NCI-H345 (cell line): ENCODE measurements at places on chromosomes 1 and 21.

DNA sequence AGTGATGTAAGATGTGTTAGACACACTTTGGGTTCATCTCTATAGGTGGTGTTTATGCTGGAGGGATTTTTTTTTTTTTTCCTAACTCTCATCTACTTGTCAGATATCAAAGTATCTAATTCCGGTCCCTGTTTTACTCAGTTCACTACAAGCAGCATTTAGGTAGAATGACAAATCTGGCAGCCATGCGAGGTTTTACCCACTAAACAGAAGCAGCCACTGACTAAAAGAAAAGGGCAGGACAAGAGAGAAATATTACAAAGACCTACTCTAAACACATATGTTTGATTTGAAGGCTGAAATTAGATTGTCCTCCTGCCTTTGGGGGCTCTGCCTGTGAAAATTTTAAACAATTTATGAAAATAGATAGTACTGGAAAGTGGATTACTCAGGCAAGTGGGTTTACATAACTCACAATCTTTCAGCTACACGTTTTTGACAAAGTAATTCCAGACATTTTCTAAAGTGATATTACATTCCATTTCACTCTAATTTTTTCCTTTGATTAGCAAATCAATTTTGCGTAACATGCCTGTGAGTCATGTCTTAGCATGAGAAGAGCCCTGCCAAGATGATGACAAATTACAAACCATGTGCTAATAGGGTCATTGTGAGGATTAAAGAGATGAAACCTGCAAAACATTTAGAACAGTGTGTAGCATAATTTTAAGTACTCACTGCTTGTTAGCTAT lies 172.6 kb downstream of the PLA2G4A start:
- DNase-seq = no peak

DNA sequence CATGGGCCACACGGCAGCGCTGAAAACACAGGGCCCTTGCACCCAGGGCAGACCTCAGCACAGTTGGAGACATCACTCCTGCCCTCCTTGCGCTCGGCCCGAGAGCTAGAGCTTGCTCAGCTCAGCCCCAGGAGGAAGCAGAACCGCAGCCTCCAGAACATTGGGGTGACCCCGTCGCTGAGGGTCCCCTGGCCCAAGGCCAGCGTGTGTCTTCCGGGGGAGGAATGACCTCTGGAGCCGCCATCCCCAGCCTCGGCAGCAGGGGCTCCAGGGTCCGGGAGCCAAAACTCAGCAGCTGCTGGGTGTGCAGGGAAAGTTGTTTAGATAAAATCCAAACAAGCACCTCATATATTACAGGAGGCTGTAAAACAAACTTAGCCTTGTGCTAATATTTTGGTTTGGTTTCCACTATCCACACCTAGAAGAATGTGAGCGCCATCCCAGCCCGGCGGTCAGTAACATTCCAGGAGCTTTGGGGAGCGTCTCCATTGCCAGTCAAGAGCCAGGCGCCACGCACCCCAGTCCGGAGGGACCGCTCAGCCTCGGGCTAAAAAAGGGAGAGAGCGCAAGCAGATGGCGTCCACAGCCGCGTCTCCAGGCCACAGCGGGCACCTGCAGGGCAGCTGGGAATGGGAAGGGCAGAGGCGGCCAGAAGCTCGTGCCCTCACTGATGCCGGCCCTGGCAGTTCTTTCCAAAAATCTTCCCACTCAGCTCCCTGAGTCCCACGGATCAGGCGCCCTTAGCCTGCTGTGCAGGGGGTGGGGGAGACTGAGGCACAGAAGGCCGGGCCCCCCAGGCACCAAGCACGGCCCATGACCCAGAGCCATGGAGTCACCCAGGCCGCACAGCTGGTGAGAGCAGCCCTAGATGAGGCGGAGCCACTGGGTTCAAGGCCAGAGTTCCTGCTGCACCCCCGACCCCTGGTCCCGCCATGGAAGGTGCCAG lies 52.0 kb downstream of the SLX9 start:
- no peak for DNase-seq

DNA sequence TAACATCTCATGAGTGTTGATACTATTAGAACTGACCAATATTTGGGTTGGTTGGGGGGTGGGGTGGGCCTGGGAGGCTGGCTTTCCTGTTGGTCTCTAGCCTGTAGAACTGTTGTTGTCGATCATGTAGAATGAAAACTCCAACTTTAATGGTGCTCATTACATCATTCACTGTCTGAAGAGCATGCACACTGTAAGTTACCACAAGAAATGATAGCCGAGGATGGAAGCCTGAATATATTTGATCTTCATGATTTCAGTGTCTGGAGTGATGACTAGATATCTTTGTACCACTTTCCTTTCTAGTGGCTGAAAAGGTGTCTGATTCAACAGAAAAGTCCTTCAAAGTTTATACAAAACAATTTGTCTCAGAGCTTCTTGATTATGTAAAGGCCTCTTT lies 123.6 kb downstream of the XCL2 start:
- DNase-seq = no peak

- DNase-seq = no peak
Observed at GRCh38 chr1:107272321-107272720, 131.5 kb downstream of the NTNG1 start.

DNA sequence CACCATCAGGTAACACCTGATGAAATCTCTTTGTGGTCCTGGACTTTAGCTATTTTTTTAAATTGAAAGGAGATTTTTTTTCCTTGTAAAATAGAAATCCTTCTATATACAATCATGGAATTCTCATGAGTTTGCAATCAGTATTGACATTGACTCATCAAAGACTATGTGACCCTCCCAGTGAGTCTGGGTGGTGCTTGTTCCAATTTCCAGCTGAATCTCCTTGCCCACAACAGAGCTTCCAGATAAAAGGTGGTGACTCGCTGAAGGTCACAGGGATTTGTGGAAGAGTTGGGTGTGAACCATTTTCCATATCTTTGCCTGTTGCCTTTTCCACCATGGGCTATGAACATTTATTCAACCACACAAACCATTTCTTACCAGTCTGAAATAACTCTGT lies 486.6 kb downstream of the AJAP1 start:
- no peak for DNase-seq

DNA sequence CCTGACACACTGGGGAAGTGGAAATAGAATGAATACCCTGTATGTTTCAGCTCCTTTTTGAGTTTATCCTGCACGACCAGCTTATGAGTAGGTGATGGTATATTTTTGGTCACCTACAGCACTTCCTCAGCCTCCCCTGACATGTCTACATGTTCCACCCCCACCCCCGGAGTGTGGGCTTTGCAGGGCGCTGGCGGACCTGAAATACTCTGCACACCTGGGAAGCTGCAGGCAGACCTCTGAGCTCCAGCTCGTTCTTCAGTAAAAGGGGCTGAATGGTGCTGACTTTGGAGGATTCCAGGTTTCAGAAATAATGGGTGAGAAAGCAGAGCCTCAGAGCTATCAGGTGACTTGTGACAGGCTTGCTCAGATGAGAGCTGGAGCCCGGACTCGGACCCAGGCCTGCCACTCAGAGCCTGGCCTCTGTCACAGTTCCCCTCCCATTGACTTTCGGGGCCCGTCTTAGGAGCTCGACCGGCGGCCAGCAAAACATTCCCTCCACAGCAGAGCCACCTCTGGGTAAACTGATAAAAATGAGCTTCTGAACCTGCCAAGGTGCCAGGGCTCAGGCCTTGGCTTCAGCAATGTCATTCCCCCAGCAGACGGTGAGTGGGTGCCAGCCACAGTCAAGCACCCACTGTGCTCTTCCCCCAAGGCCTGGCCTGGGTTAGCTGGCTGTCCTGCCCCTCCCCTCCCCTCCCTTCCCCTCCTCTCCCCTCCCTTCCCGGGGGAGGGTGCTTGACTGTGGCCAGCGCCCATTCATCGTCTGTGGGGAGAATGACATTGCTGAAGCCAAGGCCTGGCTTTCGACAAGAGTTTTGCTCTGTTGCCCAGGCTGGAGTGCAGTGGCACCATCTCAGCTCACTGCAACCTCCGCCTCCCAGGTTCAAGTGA lies 30.1 kb downstream of the DOP1B start:
- DNase-seq = no peak

DNA sequence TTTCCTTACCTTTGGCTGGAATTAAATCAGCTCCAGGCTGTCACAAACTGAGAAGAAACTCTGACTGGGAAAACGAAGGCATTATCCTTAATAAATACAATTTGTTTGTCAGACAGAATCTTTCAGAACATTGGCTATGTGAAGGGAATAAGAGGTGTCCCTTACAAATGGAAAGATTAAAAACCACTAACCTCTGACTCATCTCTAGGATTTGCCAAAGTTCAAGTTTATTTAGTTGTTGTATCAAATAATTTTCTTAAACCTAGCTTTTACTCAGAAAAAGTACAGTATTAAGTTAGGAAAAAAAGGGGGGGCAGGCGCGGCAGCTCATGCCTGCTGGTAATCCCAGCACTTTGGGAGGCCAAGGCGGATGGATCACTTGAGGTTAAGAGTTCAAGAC lies 15.7 kb downstream of the SERTAD4 start:
- DNase-seq = no peak

DNA sequence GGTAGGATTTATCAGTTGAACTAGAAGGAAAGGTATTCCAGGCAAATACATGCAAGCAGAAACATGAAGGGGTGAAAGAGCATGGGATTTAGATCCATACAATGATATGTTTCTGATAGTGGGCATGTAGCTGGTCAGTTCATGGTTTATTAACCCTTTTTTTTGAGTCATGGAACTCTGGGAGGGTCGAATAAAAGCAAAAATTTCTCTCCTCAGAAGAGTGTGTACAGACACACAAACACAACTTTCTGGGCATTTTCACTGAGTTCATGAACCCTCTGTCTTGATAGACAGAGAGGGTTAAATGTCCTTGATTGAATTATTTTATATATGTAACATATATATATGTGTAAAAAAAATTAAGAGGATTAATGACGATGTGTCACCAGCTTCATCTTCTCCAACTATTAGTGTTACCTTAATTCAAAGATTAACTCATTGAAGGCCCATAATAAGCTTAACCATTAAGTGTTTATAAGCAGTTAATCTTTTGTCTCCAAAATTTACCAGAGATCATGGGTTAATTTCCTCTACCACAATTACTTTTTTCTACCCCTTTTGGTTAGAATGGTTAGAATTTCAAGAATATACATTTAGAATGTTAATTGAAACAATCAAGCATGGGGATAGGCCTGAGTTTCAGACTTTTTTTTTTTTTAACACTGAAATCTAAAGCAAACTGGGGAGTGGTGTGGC lies 4.6 kb downstream of the JUN start:
- no peak for DNase-seq

DNA sequence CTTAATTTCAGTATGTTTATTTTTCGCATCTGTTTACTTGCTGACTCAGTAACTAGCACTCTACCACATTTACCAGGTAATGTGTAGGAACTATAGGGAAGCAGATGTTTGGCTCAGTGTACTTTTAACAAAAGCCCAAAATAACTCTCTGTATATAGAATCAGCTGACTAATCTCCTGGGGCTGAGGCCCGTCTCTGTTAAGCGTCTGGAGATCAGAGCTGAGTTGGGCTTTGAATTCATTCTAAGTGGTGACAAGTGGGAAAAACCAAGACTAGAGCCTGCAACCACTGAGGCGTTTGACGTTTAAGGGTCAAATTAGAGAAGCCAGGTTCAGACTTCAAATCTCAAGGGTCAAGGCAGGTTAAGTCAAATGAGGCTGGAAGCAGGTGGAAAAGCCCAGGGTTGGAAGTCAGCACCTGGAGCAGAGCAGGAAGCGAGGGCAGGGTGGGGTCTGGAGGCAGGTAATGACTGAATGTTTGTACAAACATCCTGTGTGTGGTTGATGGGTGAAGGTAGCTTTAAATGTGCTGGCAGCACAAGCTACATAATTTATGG lies 56.8 kb upstream of the LYST start:
- peak; percentile 71 for DNase-seq

DNA sequence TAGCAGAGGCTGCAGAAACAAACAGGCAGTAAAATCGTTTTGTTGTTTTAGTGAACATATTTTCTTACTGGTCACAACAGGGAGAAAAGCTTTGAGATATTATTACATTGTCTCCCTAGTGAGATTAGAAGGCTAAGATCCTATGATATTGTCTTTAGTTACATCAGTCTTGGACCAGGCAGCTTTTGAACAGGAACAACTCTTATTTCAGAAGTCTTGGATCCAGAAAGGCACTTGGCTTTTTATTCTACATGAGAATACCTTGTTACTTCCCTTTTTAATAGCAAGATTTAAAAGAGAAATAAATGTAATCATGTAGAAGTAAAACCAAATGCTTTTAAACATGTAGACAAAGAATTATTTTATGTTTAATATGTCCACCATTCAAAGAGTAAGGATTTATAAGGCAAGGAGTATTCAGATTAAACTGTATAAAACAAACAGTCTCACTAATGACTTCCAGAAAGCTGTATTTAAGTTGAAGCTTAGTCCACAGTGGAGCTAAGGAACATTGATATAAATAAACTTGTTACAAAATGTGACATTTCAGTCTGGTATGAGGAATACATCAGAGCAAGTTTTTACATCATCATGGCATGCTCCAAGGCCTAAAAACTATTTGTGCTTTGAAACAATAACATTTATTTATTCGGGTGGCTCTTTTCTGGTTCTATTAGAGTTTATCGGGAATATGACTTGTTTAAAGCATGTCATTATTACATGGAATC lies 72.2 kb downstream of the PHTF1 start:
- DNase-seq = no peak

GRCh38 chr1:243849421-243850201 lies 432 bp downstream of the AKT3 start:
- peak; percentile 54 for DNase-seq

DNA sequence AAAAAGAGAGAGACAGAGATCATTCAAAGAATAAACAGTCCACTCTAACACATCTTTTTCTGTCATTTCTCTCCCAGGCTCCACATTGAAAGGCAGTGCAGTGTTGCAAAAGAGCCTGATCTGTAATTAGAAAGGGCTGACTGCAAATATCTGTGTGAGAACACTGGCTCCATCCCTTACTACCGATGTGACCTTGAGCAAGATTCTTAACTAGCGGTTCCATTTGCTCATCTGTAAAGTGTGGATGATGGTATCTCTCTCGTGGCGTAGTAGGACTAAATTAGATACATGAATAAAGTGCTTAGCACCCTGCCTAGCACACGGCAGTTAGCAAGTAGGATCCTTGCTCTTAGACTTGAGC lies 26.9 kb upstream of the SLC44A3 start:
- peak; percentile 7 for DNase-seq
